ENCODE measurements at places on chromosomes 6 and 20.
A peak's percentile ranks its signal among the peaks of the same experiment; 100 is the strongest.

- DNase-seq: no peak
Measured at GRCh38 chr20:46394872-46395760, 11.3 kb downstream of the ELMO2 start.

DNA sequence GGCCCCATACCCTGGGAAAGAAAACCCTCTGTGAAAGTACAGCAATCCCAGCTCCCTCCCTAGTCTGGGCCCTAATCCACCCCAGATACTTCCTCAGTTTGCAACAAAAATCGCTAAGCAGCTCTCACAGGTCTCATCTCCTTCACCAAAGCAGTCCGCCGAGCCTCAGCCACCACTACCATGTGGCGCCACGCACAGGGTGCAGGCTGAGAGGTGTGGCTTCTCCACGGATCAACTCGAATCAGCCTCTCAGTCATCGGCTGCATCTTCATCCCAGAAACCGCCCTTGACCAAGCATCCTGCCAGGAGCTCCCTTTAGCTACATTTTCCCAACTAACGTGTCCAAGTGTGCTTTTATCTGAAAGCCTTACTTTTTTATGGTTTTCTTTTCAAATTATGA lies 50.7 kb downstream of the ANKRD60 start:
- DNase-seq: no peak

- DNase-seq: no peak
Measured at GRCh38 chr20:56347628-56348304, 11.0 kb upstream of the FAM210B start.

- DNase-seq: no peak
Measured at GRCh38 chr6:47147836-47148344, 105.8 kb upstream of the ADGRF1 start.

DNA sequence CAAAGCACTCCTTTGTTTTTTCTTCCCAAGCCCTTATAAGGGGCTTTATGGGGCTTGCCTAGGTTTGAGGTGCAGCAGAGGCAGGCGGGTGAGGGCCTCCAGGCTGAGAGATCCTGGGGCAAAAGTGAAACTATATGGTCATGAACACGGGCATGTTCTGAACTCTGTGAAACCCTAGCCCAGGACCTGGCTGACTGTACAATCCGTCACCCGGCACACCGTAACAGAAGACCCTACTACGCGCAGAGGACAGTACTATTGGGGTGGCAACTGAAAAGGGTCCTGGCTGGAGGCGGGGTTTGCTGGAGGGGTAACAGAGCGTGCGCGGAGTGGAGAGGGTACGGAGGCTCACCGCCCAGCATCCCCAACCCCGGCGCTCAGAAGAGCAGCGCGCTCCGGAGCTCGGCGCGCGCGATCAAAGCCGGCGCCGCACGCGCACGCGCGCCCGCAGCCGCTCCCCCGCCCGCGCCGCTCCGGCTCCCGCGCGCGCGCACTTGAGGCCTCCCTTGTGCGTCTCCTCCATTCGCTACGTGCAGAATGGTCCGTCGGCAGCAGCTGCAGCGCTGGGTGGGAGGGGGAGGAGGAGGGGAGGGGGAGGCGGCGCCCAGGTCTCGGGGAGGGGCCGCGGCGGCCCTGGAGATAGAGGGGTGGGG lies 54.2 kb downstream of the MRPL14 start:
- peak; percentile 87 for DNase-seq

- DNase-seq: no peak
Measured at GRCh38 chr6:145895802-145896201, 68.4 kb downstream of the SHPRH start.

DNA sequence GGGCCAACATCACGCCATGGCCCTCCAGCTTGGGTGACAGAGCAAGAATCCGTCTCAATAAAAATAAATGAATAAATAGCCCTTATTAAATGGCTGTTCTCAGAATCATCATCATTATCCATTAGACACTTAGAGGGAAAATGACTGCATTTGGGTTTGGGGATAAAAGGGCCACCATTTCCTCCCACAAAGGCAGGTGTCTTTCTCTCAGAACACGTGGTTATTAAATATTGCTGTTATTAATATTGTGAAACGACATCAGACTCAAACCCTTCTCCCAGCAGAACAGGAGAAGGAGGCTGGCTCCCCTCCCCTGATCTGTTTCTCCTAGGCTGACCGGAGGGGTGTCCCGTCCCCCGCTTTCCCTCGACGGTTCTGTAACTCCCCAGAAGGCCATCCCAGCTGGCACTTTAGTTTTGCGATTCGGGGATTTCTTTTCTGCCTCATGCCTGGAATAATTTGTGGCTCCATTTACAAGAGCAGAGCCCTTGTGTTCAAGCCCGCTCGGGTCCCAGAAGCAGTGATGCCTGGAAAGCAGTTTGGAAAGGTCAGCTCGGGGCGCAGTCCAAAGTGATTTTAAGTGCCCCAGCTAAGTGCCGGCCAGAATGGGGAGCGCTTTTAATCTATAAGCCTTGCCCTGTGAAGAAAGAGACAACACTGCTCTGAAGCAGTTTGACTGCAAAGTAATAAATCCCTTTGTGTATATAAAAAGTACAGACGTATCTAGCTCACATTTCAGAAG lies 41.9 kb downstream of the EYA2 start:
- no peak for DNase-seq

GRCh38 chr6:155117785-155118184 lies 122.7 kb downstream of the TIAM2 start:
- DNase-seq: no peak

DNA sequence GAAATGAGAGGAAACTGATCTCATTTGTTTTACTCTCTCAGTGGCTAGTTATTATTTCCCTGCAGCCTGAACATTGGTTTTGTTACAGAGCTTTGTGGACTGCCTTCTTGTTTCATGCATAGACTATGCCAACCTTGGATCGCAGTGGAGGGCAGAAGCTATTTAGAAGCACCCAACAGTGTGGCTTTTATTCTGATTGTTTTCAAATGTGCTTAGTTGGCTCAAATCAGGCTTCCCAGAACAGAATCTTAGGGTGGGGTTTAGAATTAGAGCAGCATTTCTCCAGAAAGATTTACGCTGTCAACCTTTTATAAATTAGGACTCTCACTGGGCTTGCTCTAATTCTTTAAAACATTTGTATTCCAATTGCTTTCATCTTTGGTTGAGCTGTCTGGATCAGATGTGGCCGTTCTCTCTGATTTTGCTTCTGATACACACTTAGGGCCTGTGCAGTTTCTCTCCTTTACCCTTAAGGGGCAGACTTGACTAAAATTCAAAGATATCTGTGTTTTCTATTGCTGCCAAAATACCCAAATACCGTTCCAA lies 210.3 kb downstream of the BCKDHB start:
- DNase-seq: no peak

- DNase-seq: no peak
Measured at GRCh38 chr6:14857001-14857400, 388.9 kb upstream of the JARID2 start.
